Neuronal stem cell (in vitro differentiated cells): ENCODE measurements at places on chromosomes 4 and X.

- DNase-seq, result no peak
These were observed 561.5 kb downstream of the BCOR start for GRCh38 chrX:39536211-39536610.

- DNase-seq, result no peak
These were observed 120.0 kb upstream of the SHISA3 start for GRCh38 chr4:42277291-42277690.

DNA sequence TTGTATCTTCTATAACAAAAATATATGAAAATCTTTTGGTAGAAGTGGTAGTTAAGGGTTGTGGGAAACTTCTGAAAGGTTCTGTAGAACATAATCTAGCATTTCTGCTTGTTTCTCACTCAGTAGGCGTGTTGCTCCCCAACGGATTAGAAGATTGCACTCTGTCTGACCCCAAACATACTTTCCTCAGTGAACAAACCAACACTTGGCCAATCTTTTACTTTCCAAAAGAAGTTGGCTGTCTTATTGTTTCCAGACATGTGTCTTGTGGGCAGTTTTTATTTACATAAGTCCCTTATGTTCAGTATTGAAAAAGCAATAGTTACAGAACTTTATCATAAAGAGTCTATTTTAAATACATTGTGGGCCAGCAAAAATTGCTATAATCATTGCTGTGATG, 312.8 kb upstream of the EPHA5 start:
- no peak for DNase-seq

GRCh38 chrX:69152417-69152841, 12.8 kb downstream of the PJA1 start:
- DNase-seq, result no peak

- no peak for DNase-seq
These were observed 35.1 kb upstream of the CYP2U1 start for GRCh38 chr4:107896158-107896645.

DNA sequence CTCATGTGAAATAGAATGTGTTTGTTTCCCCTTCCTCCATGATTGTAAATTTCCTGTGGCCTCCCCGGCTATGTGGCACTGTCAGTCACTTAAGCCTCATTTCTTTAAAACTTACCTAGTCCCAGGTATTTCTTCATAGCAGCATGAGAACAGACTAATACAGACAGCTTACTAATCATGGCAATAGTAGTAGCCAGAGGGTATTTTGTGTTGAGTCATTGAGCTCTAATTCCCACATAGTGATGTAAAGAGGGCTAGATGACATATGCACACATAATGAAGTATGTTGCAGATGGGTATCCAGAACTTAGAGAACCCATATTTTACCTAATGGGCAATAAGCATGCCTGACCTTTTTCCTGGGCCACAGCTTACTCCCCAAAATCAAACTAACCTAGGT, 1197.2 kb downstream of the PCDH7 start:
- no peak for DNase-seq

GRCh38 chrX:99703473-99703872, 706.6 kb downstream of the PCDH19 start:
- DNase-seq, result no peak

DNA sequence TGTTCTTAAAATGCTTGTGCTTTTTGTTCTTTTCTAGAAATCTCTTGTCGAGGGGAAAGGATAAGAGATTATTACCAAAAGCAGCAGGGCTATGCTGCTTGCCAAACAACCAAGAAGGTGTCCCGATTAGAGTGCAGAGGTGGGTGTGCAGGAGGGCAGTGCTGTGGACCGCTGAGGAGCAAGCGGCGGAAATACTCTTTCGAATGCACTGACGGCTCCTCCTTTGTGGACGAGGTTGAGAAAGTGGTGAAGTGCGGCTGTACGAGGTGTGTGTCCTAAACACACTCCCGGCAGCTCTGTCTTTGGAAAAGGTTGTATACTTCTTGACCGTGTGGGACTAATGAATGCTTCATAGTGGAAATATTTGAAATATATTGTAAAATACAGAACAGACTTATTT, 81.5 kb upstream of the PACRGL start:
- no peak for DNase-seq

- DNase-seq, result no peak
These were observed 1472.2 kb downstream of the PCDH7 start for GRCh38 chr4:32192363-32192762.

DNA sequence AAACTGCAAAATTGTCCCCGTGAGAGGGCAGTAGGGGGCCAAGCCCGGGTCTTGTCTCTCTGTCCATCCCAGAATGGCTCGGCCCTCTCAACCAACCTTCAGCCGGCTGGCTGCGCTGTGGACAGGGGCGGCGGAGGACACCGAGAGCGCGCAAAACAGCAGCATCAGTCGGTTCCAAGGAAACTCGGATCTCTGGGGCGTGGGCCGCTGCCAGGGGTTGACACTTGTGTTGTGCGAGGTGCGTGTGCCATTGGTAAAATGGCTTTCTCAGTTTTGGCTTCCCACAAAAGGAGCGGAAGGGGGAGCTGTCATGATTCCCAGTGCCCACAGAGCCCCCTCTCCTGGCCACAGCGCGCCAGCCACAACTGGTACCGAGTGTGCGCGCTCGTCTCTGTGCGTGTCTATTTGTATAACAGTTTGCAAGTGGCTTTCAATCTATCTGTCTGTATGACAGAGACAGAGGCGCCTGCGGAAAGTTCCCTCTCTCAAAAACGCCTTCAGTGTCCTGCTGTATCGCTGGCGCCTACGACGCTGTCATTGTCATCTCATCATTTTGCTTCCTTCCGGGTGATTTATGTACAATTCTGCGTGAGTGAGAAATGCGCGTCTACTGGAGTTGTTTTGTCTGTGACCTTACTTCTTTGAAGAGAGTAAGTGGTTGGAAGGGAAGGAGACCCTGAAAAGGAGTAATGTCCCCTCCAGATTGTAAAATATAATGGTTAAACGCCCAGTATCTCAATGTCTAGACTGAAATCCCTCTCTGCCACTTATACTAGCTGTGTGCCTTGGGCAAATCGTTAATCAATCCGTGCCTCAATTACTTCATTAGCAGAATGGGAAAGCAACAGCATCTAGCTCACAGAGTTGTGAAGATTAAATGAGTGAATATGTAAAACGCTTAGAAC, 1.8 kb downstream of the DKK2 start:
- DNase-seq, result peak; percentile 64

DNA sequence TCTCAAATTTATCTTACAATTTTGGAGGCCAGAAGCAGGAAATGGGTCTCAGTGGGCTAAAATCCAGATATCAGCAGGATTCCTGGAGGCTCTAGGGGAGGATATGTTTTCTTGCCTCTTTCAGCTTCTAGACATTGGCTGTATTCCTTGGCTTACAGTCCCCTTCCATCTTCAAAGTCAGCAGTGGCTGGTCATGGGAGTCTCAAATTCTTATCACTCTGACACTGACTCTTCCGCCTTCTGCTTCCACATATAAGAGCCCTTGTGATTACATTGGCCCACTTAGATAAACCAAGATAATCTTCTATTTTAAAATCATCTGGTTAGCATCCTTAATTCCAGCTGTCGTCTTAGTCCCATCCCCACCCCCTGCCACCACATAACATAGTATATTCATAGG, 113.0 kb downstream of the PCDH7 start:
- no peak for DNase-seq

DNA sequence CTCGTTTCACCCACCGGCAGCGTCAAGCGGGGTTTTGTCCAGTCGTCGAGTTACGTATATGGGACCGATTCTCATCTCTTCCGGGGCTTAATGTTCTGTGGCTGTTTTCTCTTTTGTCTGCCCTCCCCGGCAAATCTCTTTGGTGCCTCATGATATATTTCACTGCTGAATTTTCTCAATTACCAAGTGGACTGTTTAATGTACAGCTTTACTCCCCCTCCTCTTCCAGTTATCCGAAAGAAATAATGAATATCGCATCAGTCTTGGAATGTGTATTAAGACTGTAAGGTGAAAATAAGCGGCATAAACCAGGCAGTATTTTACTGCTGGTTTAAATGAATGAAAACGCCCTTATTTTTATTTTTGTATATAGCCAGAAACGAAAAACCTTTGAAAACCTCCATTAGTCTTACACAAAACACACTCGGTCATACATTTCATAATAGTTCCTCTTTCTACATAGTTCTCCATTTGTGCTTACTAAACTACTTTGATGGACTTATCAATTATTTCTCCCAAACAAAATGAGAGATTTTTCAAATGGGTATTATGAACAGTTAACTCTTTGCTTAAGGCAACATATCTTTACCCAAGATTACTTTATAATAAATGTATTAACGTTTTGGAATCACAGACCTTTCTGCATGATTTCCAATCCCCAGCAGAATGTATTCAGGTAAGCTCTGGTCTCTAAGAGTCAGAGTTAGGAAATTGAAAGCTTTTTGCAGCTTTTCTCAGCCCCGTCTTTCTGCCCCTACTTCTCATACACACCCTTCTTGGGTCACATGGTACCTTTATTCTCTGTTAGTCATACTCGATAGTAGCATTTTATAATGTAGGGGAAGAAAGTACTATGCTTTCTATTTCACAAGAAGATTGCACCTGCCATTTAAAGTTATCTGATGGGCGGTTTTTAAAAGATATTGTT, 979 bp downstream of the RP2 start:
- no peak for DNase-seq

- DNase-seq, result no peak
These were observed 36.6 kb upstream of the WDR1 start for GRCh38 chr4:10153161-10153560.

DNA sequence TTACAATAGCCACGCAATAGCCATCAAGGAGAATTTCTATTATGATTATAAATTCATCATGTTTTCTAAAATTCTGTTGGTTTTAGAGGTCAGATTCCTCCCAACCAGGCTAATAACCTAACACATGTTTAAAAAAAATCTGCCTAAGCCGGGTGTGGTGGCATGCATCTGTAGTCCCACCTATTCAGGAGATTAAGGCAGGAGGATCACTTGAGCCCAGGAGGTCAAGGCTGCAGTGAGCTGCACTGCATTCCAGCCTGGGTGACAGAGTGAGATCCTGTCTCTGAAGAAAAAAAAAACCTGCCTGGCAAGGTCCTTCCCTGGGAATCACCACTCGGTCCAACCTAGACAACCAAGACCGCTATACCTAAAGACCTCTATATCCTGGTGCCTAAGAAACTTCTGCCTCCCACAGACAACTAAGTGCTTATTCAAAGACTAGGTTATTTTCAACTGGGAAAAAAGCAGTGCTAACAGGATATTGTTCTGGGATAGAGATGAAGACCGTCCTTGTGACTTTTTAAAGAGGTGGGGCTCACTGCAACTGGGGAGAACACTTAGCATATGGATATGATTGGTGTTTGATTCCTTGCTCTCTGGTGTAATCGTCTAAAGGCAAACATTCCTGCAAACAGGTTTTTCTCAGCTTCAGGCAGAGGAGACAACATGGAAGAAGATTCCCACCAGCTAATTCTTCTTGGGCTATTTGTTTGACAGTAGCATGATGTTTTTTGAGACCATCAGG, 18.2 kb downstream of the ATP1B4 start:
- DNase-seq, result no peak

GRCh38 chrX:112341598-112341997, 259.0 kb upstream of the TRPC5 start:
- no peak for DNase-seq

DNA sequence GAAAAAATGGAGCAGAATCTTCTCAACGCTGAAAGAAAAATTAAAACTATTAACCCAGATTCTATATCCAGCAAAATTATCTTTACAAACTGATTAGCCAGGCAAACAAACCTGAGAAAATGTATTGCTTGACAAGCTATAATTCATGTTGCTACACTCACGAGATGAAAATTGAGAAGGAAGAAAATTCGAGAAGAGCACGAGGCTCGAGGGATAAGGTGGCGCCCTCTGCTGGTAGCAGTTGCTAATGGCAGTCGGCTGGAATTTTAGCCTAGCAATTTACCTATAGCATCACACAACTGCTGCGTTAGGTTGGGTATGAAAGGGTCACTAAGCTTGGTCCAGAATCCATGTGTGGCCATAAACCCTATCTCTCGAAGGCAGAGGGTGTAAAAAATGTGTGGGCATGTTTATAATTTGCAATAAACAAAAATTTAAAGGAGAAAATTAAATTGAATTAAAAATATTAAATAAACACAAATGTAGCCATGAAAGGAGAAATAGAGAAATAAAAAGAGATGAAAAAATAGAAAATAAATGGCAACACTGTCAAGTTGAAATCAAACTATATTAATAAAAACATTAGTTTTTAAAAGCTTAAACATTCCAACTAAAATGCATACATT, 126.6 kb downstream of the PPP4R3C start:
- DNase-seq, result peak; percentile 12

- no peak for DNase-seq
These were observed 47.0 kb upstream of the RAPGEF2 start for GRCh38 chr4:159055833-159056232.

GRCh38 chr4:10732235-10732913, 47.8 kb upstream of the CLNK start:
- DNase-seq, result no peak

- DNase-seq, result no peak
These were observed 5.4 kb upstream of the ASB5 start for GRCh38 chr4:176274441-176274840.

DNA sequence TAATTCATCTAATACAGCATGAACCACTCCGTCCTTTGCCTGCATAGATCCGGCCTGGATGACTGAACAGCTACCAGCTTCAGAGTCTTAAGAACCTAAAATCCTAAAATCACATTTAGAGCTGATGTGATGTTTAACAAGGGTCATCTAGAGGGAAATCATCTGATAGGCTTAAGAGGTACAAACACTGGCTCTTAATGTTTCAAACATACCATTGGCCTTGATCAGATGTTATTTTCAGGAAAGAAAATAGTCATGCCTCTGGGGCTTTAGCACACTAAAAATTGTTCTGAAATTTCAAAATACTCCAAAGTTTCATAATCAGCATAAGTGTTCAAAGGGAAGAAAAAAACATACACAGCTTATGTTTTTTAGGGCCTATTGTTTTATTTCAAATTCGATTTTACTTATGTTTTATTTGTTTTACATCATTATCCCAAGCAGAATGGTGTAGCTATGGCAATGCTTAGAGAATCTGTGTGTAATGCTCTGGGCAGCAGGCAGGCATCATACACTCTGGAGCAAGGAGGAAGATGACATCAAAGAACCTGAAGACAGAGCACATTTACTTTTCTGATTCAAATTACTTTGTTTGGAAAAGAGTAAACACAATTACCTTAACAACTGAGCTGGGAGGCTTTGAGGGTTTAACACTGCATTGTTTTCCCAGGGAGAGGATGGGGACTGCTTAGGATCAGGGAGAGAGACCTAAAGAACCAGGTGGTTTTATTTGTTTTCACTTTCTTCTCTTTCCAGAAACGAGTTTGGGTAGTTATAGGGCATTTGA, 25.3 kb upstream of the LEF1 start:
- no peak for DNase-seq

- no peak for DNase-seq
These were observed 1144.2 kb downstream of the FAT4 start for GRCh38 chr4:126458993-126459392.

DNA sequence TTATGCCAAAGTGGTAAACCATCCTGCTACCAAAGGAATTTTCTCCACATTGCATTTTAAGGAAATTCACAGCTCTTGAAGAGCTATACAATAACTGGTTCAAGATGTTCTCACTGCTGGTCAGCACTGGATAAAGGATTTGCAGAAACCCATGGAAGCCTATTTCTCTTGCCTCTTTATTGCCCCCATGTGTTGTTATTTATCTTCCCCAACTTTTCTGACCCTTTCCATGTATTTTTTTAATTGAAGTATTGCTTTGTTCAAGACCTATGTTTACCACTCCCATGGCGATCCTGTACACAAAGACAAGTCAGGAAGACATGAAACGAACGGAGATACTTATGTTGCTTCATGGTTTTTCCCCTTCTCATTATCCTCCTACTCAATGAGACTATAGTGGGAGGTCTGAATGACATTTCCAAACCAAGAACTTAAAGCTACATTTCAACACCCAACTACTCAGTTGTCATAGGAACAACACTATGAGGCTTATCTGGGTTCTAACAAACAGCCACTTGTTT, 566.4 kb upstream of the DIPK2B start:
- no peak for DNase-seq
